Activated CD4-positive, alpha-beta memory T cell treated with anti-CD3 and anti-CD28 coated beads for 36 hours (primary cell): ENCODE measurements at places on chromosomes 1 and 21.

GRCh38 chr1:2934156-2934540, 87.1 kb upstream of the ACTRT2 start:
- no peaks in the 10 kb centered on the region for H3K4me1 ChIP-seq
- H3K27ac ChIP-seq, result no peak overlapping the region
- H3K27me3 ChIP-seq, result no peaks in the 10 kb centered on the region

DNA sequence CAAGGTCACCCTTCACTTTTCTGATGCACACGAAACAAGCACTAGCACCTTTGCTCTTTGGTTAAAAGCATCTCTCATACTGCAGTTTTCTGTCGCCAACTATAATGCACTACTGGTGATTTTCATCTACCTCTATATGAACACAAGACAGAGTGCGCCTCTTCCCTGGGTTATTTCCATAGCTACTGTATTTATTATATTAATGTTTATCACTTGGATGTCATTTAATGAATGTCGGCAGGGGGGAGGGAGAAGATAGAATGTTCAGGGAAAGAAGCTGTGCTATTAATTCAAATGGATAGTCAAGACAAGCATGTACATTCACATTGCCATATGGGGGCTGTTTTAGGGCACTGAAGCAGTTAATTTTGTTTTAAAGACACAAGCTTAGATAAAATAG, 174.1 kb upstream of the SAMSN1 start:
- no peaks in the 10 kb centered on the region for H3K27me3 ChIP-seq
- H3K4me3 ChIP-seq, result no peak overlapping the region
- no peaks in the 10 kb centered on the region for H3K36me3 ChIP-seq
- H3K4me1 ChIP-seq, result peaks cover 4% of the 10 kb centered on the region

- no peak overlapping the region for H3K27ac ChIP-seq
- H3K4me1 ChIP-seq, result peaks cover 14% of the 10 kb centered on the region
- H3K36me3 ChIP-seq, result no peaks in the 10 kb centered on the region
- no peak for DNase-seq
- no peak overlapping the region for H3K4me3 ChIP-seq
Measured at GRCh38 chr1:159866905-159867663, 4.6 kb upstream of the VSIG8 start.

- H3K36me3 ChIP-seq, result no peaks in the 10 kb centered on the region
- H3K27me3 ChIP-seq, result peaks cover 8% of the 10 kb centered on the region
- no peak for DNase-seq
- H3K27ac ChIP-seq, result no peak overlapping the region
- H3K4me3 ChIP-seq, result no peak overlapping the region
Measured at GRCh38 chr1:225578251-225578977, 74.5 kb downstream of the ENAH start.

DNA sequence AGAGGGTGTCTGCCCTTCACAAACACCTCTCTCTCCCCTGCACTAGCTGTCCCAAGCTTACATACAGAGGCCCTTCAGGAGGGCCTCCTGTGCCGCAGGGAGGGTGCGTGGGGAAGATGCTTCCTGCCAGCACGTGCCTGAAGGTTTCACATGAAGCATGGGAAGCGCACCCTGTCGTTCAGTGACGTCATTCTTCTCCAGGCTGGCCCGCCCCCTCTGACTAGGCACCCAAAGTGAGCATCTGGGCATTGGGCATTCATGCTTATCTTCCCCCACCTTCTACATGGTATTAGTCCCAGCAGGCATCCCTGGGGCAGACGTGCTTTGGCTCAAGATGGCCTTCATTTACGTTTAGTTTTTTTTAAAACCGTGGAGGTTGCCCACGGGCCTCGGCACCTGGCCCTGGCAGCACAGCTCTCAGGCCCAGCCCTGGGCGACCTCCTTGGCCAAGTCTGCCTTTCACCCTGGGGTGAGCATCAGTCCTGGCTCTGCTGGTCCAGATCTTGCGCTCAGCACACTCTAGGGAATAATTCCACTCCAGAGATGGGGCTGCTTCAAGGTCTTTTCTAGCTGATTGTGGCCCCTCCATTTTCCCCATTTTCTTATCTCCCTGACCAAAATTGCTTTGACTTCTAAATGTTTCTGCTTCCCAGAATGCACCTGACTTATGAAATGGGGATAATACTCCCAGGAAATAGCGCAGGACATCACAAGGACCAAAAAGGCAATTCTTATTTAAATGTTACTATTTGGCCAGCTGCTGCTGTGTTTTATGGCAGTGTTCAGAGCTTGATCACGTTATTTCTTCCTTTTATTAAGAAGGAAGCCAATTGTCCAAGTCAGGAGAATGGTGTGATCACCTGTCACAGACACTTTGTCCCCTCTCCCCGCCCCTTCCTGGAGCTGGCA, 6.1 kb downstream of the NPPA start:
- H3K27ac ChIP-seq, result no peak overlapping the region
- no peaks in the 10 kb centered on the region for H3K4me1 ChIP-seq
- no peak for DNase-seq
- no peak overlapping the region for H3K4me3 ChIP-seq
- H3K27me3 ChIP-seq, result no peaks in the 10 kb centered on the region

DNA sequence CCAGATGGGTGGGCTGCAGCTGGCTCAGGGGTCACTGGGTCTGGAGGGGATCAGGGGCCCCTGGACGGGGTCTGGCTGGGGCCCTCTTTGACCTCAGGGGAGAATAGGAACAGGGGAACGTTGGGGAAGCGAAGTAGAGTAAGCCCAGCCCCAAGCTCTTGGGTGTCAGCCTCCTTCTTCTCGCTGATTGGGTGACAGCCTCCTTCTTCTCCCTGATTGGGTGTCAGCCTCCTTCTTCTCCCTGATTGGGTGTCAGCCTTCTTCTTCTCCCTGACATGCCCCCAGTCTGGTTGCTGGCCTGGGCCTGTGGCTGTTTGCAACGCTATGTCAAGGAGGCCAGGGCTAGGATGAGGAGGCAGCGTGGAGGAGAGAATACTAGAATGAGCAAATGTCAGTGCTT, 76.7 kb upstream of the CASZ1 start:
- no peak overlapping the region for H3K4me3 ChIP-seq
- peaks cover 19% of the 10 kb centered on the region for H3K27me3 ChIP-seq
- no peak for DNase-seq
- no peak overlapping the region for H3K27ac ChIP-seq
- no peaks in the 10 kb centered on the region for H3K4me1 ChIP-seq

GRCh38 chr1:85315789-85316188, 39.4 kb upstream of the BCL10 start:
- no peak for DNase-seq
- H3K4me1 ChIP-seq, result peaks cover 5% of the 10 kb centered on the region
- peaks cover 45% of the 10 kb centered on the region for H3K27me3 ChIP-seq
- H3K4me3 ChIP-seq, result no peak overlapping the region
- H3K27ac ChIP-seq, result no peak overlapping the region
- H3K36me3 ChIP-seq, result no peaks in the 10 kb centered on the region

GRCh38 chr1:37634244-37634991, at the start of gene RSPO1:
Gene RSPO1 (minus strand): TSS chr1:37634892. CDS start chr1:37629661, 5,231 bp downstream.
- no peak within 1 kb of the TSS for H3K27ac ChIP-seq
- H3K4me3 ChIP-seq, result no peak within 1 kb of the TSS
- no peaks in the 10 kb centered on the region for H3K36me3 ChIP-seq
- peaks cover 13% of the 10 kb centered on the region for H3K4me1 ChIP-seq
- peaks cover 70% of the 10 kb centered on the region for H3K27me3 ChIP-seq
- no peak for DNase-seq

DNA sequence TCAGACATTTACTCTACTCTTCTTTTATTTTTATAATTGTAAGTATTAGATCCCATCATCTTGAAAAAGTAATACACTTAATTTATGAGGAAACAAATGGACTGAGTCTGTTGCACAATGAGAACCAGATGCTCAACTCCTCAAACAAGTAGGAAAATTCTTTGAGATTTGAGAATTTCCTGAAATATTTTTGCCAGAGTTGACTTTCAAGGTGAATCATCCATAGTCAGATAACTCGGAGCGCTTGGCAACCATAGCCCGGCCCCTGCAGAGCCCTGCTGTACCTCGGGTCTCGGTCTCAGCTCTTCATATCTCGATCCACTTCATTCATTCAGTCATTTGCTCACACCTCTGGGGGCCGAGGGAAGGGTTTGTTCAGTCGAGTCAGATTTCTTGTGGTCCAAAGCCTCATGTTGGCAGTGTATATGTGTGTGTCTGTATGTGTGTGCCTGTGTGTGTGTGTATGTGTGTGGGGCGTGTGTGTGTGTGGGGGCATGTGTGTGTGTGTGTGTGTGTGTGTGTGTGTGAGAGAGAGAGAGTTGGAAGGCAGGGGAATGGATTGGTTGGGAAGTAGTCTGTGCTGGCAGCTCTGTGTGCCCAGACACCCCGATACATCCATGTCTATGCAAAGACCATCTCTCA, 18.1 kb upstream of the PCP4 start:
- H3K4me3 ChIP-seq, result no peak overlapping the region
- no peak overlapping the region for H3K27ac ChIP-seq
- H3K27me3 ChIP-seq, result no peaks in the 10 kb centered on the region
- no peak for DNase-seq
- H3K4me1 ChIP-seq, result no peaks in the 10 kb centered on the region

- no peaks in the 10 kb centered on the region for H3K27me3 ChIP-seq
- H3K36me3 ChIP-seq, result no peaks in the 10 kb centered on the region
- H3K4me3 ChIP-seq, result no peak overlapping the region
- H3K4me1 ChIP-seq, result peaks cover 6% of the 10 kb centered on the region
- H3K27ac ChIP-seq, result no peak overlapping the region
Measured at GRCh38 chr1:98005326-98006010, 84.6 kb upstream of the DPYD start.

GRCh38 chr1:36351227-36351977, 28.0 kb upstream of the EVA1B start:
- H3K27ac ChIP-seq, result peak overlapping the region; percentile 73
- H3K36me3 ChIP-seq, result peaks cover 24% of the 10 kb centered on the region
- peaks cover 32% of the 10 kb centered on the region for H3K4me1 ChIP-seq
- no peaks in the 10 kb centered on the region for H3K27me3 ChIP-seq
- no peak for DNase-seq

GRCh38 chr1:7250597-7251453, 465.6 kb downstream of the CAMTA1 start:
- DNase-seq, result no peak
- no peak overlapping the region for H3K4me3 ChIP-seq
- no peaks in the 10 kb centered on the region for H3K4me1 ChIP-seq

- peaks cover 6% of the 10 kb centered on the region for H3K36me3 ChIP-seq
- no peak overlapping the region for H3K4me3 ChIP-seq
- H3K27ac ChIP-seq, result no peak overlapping the region
- H3K4me1 ChIP-seq, result no peaks in the 10 kb centered on the region
Measured at GRCh38 chr21:36021251-36021837, 39.0 kb downstream of the SETD4 start.
